ENCODE measurements at places on chromosomes 16 and 17.

DNA sequence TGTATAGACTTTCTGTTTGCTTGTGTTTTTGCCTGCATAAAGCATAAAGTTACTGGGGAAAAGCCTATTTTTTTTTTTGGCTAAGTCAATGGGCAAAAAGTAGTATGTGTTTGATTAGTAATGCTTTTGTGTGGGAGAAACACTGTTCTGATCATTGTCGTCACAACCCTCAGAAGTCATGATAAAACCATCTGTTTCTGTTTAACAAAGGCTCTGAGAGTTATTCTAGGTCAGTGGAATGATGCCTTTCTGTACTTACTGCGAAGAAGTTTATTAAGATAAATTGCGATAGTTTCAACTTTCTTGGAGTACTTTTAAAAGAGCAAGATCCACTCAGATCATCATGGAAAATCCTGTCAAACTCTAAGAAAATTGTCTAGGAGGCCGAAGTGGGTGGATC, 80.9 kb downstream of the PRKCA start:
- no peak for DNase-seq

GRCh38 chr17:79117905-79118487, 43.4 kb downstream of the ENGASE start:
- no peak for DNase-seq

DNA sequence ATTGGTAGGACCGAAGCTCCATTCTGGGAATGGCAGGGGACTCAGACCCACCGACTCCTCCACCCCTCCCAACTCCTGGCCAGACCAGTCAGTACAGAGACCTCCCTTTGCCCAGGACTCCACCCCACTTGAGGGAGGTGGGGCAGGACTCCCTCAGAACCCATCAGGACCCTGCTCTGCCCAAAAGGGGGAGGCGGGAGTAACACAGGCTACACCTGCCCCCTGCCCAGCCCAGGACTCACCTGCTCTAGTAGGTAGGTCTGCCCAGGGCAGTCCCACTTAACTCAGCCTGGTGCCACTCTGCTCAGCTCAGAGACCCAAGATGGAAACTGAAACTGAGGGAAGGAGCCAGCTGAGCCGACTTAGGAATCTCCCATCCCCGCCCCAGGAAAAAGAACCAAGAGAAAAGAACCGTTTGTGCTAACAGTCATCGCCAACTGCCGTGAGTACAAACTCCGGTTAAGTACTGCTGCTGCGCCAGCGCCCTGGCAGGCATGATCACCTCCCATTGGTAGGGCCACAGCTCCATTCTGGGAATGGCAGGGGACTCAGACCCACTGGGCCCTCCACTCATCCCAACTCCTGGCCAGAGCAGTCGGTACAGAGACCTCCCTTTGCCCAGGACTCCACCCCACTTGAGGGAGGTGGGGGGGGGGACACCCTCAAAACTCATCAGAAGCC, 503 bp downstream of the DHX58 start:
- no peak for DNase-seq

GRCh38 chr17:43695970-43696865, 34.5 kb upstream of the MEOX1 start:
- no peak for DNase-seq

GRCh38 chr16:11250786-11251524, 5.0 kb downstream of the SOCS1 start:
- DNase-seq = no peak

- no peak for DNase-seq
Observed at GRCh38 chr16:84690088-84690819, 9.5 kb upstream of the USP10 start.

GRCh38 chr16:79587897-79588296, 12.6 kb downstream of the MAF start:
- DNase-seq = no peak

GRCh38 chr17:63495491-63495890, 18.6 kb downstream of the ACE start:
- no peak for DNase-seq

DNA sequence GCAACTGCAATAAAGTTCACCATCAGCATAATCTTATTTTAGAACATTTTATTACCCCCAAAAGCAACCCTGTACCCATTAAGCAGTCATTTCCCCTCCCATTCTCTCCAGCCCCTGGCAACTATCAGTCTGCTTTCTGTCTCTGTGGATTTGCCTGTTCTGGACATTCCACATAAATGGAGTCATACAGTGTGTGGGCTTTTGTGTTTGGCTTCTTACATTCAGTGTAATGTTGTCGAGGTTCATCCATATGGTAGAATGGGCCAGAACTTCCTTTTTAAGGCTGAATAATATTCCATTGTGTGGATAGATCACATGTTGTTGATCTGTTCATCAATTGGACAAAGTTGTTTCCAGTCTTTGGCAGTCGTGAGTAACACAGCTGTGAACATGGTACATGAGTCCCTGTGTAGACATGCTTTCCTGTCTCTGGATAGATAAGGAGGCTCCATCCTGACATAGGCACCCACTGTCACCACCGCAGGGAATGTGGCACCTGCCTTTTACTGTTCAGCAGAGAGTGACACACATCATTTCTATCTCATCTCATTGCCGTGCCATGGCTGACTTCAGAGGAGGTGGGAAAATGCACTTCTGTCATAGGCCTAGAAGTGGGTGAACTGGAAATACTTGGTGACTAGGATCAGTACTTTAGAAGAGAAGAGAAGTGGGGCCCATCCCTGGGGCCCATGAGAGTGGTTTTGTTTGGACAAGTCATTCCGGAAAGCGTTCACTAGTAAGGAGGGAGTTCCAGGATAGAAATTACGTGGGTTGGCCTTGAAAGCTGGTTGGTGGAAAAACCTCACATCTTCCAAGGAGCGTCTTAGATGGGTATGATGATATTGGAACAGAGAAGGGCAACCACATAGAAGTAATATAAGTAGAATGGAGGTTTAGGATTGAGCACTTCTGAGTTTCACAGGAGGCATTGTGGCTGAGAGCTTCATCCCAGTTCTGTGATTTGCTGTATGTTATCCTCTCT, 25.8 kb downstream of the EPN2 start:
- DNase-seq = no peak

- DNase-seq = no peak
Observed at GRCh38 chr16:3696425-3697218, 20.7 kb downstream of the TRAP1 start.

GRCh38 chr16:85177448-85177846, 65.2 kb upstream of the CIBAR2 start:
- no peak for DNase-seq

GRCh38 chr16:13099822-13100221, 198.4 kb downstream of the SHISA9 start:
- DNase-seq = no peak

GRCh38 chr16:64131423-64131822, 990.4 kb downstream of the CDH11 start:
- no peak for DNase-seq

DNA sequence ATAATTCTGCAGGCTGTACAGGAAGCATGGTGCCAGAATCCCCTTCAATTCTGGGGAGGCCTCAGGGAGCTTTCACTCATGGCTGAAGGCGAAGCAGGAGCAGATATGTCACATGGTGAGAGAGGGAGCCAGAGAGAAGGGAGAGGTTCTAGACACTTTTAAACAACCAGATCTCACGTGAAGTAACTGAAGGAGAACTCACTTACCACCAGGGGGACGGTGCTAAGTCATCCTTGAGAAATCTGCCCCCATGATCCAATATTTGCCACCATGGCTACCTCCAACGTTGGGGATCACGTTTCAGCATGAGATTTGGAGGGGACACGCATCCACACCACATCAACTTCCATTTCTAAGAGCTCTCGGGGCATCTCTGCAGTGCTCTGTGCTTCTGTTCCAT, 37.4 kb upstream of the GNA13 start:
- no peak for DNase-seq

- DNase-seq = no peak
Observed at GRCh38 chr17:65463242-65463641, 98.2 kb downstream of the AXIN2 start.

GRCh38 chr17:17859909-17860765, 23.4 kb upstream of the SREBF1 start:
- peak; percentile 41 for DNase-seq

GRCh38 chr17:35051183-35051578, 12.3 kb downstream of the RFFL start:
- DNase-seq = peak; percentile 11

- DNase-seq = no peak
Observed at GRCh38 chr17:68184816-68185436, 62.9 kb upstream of the AMZ2 start.

GRCh38 chr17:64063766-64064224, 43.4 kb upstream of the ICAM2 start:
- peak; percentile 25 for DNase-seq

- DNase-seq = no peak
Observed at GRCh38 chr17:79331492-79331891, 256.9 kb downstream of the ENGASE start.

GRCh38 chr16:35188288-35189155, 1729.1 kb downstream of the TP53TG3F start:
- DNase-seq = no peak

DNA sequence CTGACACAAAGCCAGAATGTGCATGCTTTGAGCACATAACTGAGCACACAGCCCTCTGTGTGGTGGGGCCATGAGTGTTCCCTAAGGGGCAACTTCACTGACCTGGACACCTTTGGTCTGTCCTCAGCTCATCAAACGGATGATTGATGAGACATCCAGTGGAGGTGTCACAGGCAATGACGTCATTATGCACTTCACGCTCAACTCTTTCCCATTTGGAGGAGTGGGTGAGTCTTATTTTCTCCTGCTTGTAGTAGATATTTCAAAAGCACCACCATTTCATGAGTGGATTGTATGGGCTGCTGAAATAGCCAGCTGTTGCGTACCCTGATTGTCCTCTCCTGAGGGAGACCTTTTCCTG, 16.2 kb downstream of the ALDH3A2 start:
- no peak for DNase-seq

GRCh38 chr16:48542020-48542473, 67.9 kb downstream of the N4BP1 start:
- DNase-seq = no peak

GRCh38 chr16:13529193-13529982, 390.6 kb upstream of the ERCC4 start:
- DNase-seq = no peak

- no peak for DNase-seq
Observed at GRCh38 chr16:27791404-27791719, 241.4 kb downstream of the KATNIP start.

DNA sequence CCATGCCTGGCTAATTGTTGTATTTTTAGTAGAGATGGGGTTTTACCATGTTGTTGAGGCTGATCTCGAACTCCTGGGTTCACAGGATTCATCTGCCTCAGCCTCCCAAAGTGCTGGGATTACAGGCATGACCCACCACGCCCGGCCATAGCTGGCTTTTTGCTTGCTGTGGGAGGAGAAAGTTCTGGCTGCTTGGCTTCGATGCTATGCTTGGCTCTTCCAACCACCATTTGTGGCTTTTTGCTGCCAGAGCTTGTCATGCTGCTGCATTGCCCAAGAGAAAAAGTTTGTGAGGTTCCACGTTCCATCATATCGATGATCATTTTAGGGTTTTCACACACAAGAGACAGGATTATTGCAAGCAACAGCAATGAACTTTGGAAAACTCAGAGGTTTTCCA, 16.2 kb downstream of the BMERB1 start:
- no peak for DNase-seq

DNA sequence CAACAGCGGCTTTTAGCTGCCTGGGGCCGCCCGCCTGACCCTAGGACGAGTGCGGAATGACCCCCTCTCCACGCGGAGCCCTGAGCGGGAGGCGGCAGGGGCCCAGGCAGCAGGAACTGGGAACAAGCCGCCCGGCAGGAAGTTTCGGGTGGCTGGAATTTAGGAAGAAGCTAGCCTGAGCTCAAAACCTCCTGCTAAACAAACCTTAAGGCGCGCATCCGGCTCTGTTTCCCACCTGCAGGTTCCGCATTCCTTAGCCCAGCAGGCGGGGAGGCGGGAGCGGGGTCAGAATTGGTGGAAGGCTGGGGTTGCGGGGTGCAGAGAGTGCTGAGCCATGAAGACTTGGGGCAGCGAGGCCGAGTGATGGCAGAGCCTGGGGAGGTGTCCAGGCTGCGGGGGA, 813.9 kb downstream of the KCNJ18 start:
- no peak for DNase-seq

DNA sequence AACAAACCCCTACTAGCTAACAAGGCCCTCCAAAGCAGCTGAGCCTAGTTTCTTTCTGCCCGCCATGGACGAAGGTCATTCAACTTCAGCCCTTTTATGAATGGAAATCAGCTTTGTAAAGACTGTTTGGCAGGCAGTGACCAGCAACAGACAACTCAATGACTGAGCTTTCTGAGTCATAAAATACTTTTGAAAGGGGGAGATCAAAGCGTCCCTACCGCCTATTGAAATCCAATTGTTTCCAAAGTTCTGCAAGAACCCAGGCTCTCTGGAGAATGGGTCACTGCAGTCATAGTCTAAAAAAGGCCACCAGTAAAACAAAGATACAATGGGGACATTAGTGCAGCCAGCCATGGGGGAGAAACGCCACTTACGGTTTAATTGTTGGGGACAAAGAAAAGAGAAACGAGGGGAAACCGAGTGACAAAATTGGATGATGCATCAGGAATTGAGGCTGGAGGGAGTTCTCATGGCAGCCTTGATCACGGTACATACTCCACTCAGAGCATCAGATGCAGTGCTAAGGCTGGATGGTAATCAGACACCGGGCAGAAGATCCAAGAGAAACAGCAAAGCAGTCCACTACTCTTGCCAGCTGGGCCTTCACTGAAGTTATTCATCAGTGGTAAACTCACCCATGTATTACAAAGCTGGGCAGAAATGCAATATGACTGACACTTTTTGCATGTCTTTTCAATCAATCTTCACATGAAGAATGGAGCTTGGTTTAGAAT, 9.8 kb downstream of the ADAMTS18 start:
- no peak for DNase-seq

GRCh38 chr17:75823257-75824041, 20.8 kb downstream of the UNC13D start:
- DNase-seq = no peak

- no peak for DNase-seq
Observed at GRCh38 chr17:57999496-58000017, 7.5 kb downstream of the SRSF1 start.

DNA sequence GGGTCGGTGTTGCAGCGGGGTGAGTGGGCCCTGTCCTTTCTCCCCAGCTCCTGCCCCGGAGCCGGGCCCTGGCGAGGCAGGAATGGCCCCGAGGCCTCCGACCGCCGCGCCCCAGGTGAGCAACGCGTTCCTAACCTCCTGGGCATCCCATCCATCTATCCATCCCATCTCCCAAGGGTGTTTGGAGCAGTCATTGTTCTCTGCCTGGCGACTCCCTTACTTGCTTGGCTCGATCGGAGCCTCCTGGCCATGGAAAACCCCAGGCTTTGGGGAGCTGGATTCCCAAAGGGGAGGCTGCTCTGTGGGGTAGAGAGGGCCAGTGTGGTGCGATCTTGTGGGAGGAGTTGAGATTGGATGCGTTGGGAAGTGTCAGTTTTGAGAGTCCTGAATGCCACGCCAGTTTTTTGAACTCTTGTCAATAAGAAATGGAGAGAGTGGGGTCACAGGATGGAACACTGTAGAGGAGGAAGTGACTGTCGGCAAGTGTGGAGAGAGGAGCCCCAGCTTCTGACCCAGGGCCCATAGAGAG, 684 bp downstream of the ZFP90 start:
- DNase-seq = no peak

Measured in stimulated activated CD4-positive, alpha-beta T cell treated with anti-CD3 and anti-CD28 coated beads, Interleukin-1b, Interleukin-23, amount 100 ng/mL, for 1 hour (primary cell).